Muscle of back (tissue), 13 donors: ENCODE measurements at places on chromosomes 3 and 15. TPM values are rescaled to one million over a fixed set of nuclear protein-coding genes. Genes with fewer than 3 reads are reported as not detected.
A peak's percentile ranks its signal among the peaks of the same experiment; 100 is the strongest.

Gene LPCAT4
- polyA plus RNA-seq: 43.3 TPM

Gene LMAN1L
- not detected for polyA plus RNA-seq

- no peak for DNase-seq
These were observed 558.3 kb downstream of the NR2F2 start for GRCh38 chr15:96888764-96889163.

GRCh38 chr15:41783296-41783695 lies 9.0 kb downstream of the MAPKBP1 start:
- DNase-seq: no peak

DNA sequence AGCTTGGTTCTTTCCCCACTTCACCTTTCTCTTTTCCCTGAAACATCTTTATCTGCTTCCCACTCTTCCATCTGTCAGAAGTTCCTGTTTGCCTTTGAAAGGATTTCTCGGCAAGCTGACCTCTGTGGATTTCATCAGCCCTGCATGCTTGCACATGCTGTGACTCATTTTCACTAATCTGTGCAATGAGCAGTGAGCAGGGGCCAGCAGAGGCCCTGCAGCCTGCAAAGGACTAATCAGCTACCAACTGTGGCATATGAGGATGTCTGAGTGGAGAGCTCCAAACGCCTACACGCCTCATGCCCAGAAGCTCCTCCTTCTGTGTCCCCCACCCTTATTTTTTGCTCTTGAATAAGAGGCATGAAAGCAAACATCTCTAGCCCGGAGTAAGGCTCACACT lies 333.0 kb upstream of the SEMA6D start:
- DNase-seq: peak; percentile 43

- DNase-seq: no peak
These were observed 81.9 kb upstream of the HES1 start for GRCh38 chr3:194054016-194054415.

DNA sequence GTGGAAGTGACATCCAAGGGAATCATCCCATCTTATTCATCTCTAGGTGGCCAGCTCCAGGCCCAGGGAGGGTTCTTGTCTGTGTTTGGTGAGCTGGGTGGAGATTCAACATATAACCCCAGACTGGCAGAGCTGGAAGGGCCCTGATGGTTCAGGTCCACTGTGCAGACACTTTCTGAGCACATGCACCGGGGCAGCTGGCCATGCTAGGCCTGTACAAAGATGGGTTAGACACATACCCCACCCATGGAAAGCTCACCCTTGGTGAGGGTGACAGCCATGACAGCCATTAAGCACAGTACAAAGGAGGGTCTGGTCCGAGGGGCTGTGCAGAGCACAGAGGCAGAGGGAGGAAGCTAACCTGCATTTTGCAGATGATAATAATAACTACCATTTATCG lies 100.4 kb downstream of the CORO2B start:
- DNase-seq: no peak
